ENCODE measurements at places on chromosomes 7 and 10. TPM values are rescaled to one million over a fixed set of nuclear protein-coding genes. Genes with fewer than 3 reads are reported as not detected.

BAG3 gene
- total RNA-seq: 15.1 TPM

DNA sequence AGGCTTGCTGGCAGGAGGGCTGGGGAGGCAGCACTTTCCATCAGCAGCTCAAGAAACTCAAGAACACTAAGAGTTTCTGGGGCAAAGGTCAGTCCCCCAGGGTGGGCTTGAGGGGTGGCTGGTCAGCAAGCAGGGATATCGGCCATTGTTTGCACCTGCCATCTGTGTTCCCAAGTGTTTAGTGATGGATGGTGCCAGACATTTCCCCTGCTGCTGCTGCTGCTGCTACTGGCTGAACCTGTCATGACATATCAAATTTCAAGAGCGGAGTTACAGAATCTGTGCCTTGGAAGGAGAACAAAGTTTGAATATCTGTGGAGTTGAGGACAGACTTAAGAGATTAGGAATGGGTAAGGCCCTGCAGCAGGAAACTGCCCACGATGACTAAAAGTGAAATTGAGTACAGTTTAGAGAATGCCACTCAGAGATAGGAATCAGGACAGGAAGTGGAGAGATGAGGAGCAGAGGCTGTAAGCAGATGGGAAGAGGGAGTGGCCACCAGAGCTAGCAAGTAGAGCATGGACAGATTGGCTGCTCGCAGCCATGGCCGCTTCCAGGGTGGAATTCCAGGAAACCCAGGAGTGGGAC, 39.2 kb upstream of the PPP1R3C start:
- no peak for DNase-seq
- H3K4me3 ChIP-seq: no peak overlapping the region
- no peaks in the 10 kb centered on the region for H3K27me3 ChIP-seq
- no peak overlapping the region for H3K27ac ChIP-seq
- H3K36me3 ChIP-seq: no peaks in the 10 kb centered on the region
- H3K4me1 ChIP-seq: no peaks in the 10 kb centered on the region

GRCh38 chr7:38318241-38318640, 44.8 kb upstream of the TARP start:
- H3K36me3 ChIP-seq: no peaks in the 10 kb centered on the region
- no peaks in the 10 kb centered on the region for H3K27me3 ChIP-seq
- no peak for DNase-seq
- peaks cover 38% of the 10 kb centered on the region for H3K4me1 ChIP-seq
- no peak overlapping the region for H3K27ac ChIP-seq
- H3K4me3 ChIP-seq: no peak overlapping the region

- no peak overlapping the region for H3K27ac ChIP-seq
- H3K27me3 ChIP-seq: no peaks in the 10 kb centered on the region
- peaks cover 99% of the 10 kb centered on the region for H3K36me3 ChIP-seq
- DNase-seq: no peak
- H3K4me1 ChIP-seq: no peaks in the 10 kb centered on the region
Observed at GRCh38 chr7:152128741-152129461, 103.4 kb downstream of the GALNT11 start.

GRCh38 chr10:51047857-51048256, 26.4 kb upstream of the PRKG1 start:
- no peak overlapping the region for H3K27ac ChIP-seq
- peaks cover under 1% of the 10 kb centered on the region for H3K27me3 ChIP-seq
- no peaks in the 10 kb centered on the region for H3K4me1 ChIP-seq
- H3K4me3 ChIP-seq: no peak overlapping the region
- DNase-seq: no peak

DNA sequence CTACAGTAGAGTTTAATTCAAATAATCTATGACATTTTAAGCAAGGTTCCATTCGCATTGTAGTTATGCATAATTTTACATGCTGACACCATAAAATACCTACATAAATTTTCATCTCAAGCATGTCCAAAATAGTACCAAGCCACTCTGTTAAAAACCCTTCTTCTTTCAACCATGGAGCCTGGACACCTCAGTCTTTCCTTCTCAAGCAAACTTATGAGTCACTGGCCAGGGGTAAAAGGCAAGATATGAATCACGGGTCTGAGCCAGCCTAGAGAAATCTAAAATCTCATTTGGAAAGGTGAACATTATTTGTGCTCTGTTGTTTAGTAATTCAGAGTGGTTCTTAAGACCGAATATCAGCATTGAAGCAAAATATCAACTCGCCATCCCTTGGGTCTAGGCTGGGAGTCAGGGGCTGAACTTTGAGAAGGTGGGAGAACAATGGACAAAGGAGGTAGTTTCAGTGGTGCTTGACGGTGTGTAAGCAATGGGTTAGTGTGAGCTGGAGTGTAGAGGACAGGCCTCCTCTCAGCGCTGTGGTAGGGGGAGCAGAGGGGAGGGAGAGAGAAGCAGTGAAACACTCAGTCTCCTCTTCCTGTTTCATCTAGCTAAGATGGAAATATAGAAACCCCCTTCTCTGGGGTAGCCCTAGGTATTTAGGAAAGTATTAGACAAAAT, 19.1 kb upstream of the GPAM start:
- H3K27me3 ChIP-seq: no peaks in the 10 kb centered on the region
- no peaks in the 10 kb centered on the region for H3K4me1 ChIP-seq
- H3K36me3 ChIP-seq: no peaks in the 10 kb centered on the region

DNA sequence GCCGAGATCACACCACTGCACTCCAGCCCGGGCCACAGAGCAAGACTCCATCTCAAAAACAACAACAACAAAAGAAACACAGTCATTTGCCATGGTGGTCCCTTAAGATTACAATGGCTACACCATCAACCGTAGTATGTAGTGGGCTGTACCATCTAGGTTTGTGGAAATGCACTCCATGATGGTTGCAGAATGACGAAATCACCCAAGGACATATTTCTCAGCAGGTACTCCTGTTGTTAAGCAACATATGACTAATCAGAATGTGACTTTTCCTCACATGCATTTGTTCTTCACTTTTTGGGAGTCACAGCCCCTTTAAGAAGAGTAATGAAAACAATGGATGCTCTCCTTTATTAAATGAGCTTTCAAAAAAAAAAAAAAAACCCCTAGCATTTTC, 11.0 kb downstream of the SVIL start:
- H3K27ac ChIP-seq: peak overlapping the region; percentile 73
- no peak overlapping the region for H3K4me3 ChIP-seq
- DNase-seq: no peak
- H3K4me1 ChIP-seq: peaks cover 11% of the 10 kb centered on the region
- no peaks in the 10 kb centered on the region for H3K27me3 ChIP-seq

CAV2 gene
- total RNA-seq: 107 TPM

DNA sequence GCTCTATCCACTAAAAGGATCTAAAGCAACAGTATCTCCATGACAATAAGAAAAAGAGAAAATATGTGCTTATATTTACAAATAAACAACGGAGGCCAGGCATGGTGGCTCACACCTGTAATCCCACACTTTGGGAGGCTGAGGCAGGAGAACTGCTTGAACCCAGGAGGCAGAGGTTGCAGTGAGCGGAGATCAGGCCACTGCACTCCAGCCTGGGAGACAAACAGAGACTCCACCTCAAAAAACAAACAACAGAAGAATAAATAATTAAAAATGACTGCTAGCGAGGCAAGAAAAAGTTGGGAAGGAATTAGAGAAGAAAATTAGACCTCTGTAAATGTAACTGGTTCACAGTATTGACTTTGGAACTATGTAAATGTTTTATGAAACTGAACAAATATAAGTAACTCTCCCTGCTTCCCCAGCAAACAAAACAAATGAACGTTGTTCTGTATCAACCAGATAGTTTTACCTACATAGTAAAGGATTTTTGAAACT, 17.1 kb downstream of the TRIM24 start:
- no peak overlapping the region for H3K27ac ChIP-seq
- no peaks in the 10 kb centered on the region for H3K36me3 ChIP-seq
- no peak overlapping the region for H3K4me3 ChIP-seq

SPDYE2 gene
- 0.52 TPM for total RNA-seq

- H3K36me3 ChIP-seq: no peaks in the 10 kb centered on the region
- H3K27ac ChIP-seq: no peak overlapping the region
- DNase-seq: no peak
Observed at GRCh38 chr7:105828141-105828540, 48.3 kb downstream of the ATXN7L1 start.

DNA sequence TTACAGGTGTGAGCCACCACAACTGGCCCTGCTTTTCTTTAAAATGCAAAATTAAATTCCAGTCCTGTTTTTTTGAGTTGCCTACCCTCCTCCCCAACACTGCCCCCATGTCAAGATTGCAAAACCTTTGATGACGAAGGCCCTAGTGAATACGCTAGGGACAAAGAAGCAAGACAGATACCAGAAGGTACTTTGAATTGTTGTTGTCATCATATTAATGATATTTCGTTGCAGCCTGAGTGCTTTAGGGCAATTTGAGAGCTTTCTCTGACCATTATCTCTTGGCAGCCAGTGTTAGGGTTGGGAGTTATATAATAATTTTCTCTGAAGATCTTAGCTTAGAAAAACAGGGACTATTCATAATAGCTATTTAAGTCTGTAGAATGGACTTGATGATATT, 7.1 kb downstream of the CCSER2 start:
- H3K27me3 ChIP-seq: no peaks in the 10 kb centered on the region
- no peak for DNase-seq
- no peak overlapping the region for H3K4me3 ChIP-seq
- H3K36me3 ChIP-seq: no peaks in the 10 kb centered on the region

GRCh38 chr7:128161466-128162125, 79.5 kb upstream of the LEP start:
- no peak for DNase-seq
- H3K27me3 ChIP-seq: no peaks in the 10 kb centered on the region
- no peak overlapping the region for H3K4me3 ChIP-seq
- H3K27ac ChIP-seq: no peak overlapping the region
- no peaks in the 10 kb centered on the region for H3K36me3 ChIP-seq
- peaks cover 8% of the 10 kb centered on the region for H3K4me1 ChIP-seq

GPR146 gene
- total RNA-seq: 13.3 TPM

ADAM8 gene
- 43.3 TPM for total RNA-seq

DNA sequence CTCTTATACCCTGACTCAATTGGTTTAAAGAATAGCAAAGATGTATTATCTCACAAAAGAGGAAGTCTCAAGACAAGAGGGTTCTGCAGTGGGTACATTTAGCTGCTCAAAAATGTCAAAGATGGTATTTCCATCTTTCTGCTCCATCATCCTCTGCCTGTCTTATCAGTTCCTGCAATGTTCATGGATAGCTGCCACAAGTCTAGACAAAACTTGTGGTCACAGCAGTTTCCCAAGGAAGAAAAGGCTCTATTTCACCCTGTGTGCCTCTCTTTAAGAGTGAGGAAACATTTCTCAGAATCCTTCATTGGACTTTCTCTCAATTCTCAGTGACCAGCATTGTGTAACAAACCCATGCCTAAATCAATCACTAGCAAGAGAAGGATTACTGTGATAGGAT, 634.2 kb upstream of the AUTS2 start:
- H3K27me3 ChIP-seq: no peaks in the 10 kb centered on the region
- H3K27ac ChIP-seq: no peak overlapping the region
- no peaks in the 10 kb centered on the region for H3K36me3 ChIP-seq
- DNase-seq: no peak

SUGCT gene
- 3.0 TPM for total RNA-seq

GRCh38 chr7:139300390-139300789, 40.7 kb upstream of the FMC1 start:
- H3K27ac ChIP-seq: no peak overlapping the region
- H3K4me1 ChIP-seq: no peaks in the 10 kb centered on the region
- H3K4me3 ChIP-seq: no peak overlapping the region
- DNase-seq: no peak
- peaks cover 56% of the 10 kb centered on the region for H3K36me3 ChIP-seq
- no peaks in the 10 kb centered on the region for H3K27me3 ChIP-seq

- H3K27me3 ChIP-seq: no peaks in the 10 kb centered on the region
- H3K36me3 ChIP-seq: no peaks in the 10 kb centered on the region
- H3K27ac ChIP-seq: no peak overlapping the region
- H3K4me1 ChIP-seq: peaks cover 9% of the 10 kb centered on the region
- no peak overlapping the region for H3K4me3 ChIP-seq
- DNase-seq: no peak
Observed at GRCh38 chr10:78944723-78945312, 123.9 kb upstream of the ZMIZ1 start.

- no peaks in the 10 kb centered on the region for H3K36me3 ChIP-seq
- peak overlapping the region; percentile 94 for H3K27ac ChIP-seq
- peaks cover 33% of the 10 kb centered on the region for H3K4me1 ChIP-seq
- no peak for DNase-seq
- H3K27me3 ChIP-seq: peaks cover 34% of the 10 kb centered on the region
- peak overlapping the region; percentile 77 for H3K4me3 ChIP-seq
Observed at GRCh38 chr7:142800088-142800487, 29.3 kb downstream of the PRSS2 start.

GRCh38 chr7:101538596-101539459, 90.3 kb downstream of the MYL10 start:
- no peak overlapping the region for H3K4me3 ChIP-seq
- H3K36me3 ChIP-seq: no peaks in the 10 kb centered on the region
- H3K4me1 ChIP-seq: peaks cover 13% of the 10 kb centered on the region
- no peak overlapping the region for H3K27ac ChIP-seq
- DNase-seq: peak; percentile 88

DNA sequence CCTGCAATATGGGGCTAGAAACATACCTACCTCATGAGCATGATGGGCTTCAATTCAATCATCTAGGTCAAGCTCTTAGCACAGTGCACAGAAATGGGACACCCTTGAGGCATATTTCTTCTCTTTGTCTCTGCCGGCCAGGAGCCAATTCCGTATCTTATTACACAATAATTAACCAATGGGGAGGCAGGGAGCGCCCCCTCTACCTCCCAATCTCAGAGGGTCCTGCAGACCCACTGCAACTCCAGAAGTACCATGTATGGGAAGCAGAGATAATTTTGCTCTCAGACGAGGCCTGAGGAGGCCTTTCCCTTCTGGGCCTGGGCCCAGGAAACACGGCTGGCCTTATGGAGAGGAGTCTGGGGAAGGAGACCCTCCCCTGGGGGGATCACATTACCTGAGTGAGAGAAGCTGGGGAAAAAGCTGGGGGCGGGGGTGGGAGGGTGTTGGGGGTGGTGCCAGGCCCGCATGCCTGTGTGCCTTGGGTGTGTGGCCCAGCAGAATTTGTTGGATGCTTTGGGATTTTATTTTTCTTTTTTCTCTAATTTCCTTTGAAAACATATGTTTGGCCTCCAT, 155.5 kb downstream of the UBE2H start:
- H3K4me1 ChIP-seq: no peaks in the 10 kb centered on the region
- no peak overlapping the region for H3K27ac ChIP-seq
- DNase-seq: peak; percentile 29
- no peaks in the 10 kb centered on the region for H3K36me3 ChIP-seq

GRCh38 chr7:142772673-142773072, 1.9 kb downstream of the PRSS2 start:
- no peak overlapping the region for H3K4me3 ChIP-seq
